ENCODE measurements at places on chromosomes 13 and 19.

DNA sequence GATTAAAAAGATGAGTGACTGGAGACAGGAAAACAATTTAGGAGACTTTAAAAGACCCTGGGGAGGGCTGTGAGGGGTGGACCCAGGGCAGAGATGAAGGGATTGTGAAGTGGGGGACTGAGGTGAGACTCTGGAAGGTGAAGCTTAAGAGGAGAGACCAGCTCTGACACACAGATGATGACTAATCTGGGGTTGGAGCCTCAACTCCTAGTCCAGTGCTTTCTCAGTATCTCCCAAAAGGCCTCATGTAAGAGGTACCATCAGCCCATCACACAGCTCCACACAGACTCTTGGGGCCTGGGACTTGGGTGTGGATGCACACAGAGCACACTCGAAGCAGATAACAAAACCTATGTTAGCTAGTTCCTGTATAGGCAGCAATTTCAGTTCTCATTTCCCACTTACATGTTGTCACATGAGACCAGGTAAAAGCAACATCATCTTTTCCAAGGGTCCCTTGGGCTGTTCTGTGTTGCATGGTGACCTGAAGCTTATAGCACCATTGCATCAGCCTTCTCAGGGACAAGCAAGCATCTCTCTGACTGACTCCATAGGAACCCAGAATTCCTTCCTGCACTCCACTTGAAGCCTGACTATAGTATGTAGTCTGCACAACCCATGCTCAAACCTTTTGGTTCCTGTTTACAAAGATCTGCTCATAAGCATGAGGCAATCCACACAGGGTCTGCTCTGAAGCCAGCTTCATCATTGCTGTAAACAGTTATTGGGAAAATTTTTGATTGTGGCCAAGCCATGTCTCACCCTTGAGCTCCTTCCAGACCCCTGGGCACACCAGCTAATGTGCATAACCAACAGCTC, 88.6 kb upstream of the MYCBP2 start:
- no peak for DNase-seq

DNA sequence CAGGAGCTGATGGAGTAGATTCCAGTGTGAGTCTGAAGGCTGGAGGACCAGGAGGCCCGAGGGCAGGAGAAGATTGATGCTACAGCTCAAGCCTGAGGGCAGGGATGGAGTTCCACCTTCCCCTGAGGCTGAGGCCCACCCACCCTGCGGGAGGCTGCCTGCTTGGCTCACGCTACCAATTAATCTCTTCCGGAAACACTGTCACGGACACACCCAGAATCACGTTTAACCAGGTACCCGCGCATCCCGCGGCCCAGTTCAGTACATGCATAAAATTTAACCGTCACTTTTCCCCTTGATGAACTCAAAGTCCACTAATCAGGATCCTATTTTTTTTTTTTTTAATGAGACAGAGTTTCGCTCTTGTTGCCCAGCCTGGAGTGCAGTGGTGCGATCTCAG, 5.2 kb upstream of the ZNF628 start:
- no peak for DNase-seq

GRCh38 chr19:31014668-31015067, 334.6 kb downstream of the TSHZ3 start:
- no peak for DNase-seq

DNA sequence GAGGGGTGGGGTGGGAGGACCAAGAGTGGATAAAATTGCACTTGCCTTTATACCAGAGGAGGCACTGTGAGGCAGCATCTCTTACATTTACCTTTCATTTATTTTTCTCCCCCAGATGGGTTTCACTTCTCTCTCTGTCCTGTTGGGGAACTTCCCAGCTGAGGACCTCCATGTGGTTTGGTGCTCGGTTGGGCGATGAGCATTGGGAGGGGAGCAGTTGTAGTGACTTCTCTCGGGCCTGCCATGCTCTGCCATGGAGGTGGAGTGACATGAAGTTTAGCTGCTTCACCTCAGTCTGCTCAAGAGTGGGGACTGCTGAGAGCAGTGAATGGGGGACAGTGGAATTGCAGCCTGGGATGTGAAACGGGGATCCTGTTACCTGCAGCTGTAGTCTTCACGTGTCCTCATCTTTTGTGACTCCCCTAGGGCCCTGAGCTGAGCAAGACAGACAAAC, 23.1 kb upstream of the CXCL17 start:
- DNase-seq: no peak

DNA sequence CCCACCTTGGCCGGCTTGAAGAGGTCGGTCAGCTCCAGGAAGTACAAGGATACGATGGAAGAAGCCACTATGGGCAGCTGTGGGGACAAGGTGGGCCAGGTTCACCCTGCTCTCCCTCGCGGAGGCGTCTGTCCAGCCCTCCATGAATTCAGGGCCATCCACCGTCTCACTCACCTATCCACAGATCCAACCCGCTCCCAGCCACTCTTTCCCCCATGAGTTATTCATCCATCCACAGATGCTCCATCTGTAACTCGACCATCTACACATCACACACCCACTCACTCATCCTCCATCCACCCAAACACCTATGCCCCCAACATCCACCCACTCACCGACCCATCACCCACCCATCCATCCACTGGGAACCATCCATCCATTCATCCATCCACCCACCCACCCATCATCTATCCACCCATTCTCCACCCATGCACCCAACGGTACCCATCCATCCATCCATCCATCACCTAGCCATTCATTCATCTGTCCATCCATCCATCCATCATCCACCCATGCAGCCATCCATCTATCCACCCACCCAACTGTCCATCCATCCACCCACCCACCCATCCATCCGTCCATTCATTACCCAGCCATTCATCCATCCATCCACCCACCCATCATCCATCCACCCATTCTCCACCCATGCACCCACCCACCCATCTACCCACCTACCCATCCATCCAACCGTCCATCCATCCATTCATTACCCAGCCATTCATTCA, 5.8 kb downstream of the PLPPR3 start:
- DNase-seq: no peak

GRCh38 chr19:2607712-2608601, 94.5 kb downstream of the GNG7 start:
- peak; percentile 40 for DNase-seq

DNA sequence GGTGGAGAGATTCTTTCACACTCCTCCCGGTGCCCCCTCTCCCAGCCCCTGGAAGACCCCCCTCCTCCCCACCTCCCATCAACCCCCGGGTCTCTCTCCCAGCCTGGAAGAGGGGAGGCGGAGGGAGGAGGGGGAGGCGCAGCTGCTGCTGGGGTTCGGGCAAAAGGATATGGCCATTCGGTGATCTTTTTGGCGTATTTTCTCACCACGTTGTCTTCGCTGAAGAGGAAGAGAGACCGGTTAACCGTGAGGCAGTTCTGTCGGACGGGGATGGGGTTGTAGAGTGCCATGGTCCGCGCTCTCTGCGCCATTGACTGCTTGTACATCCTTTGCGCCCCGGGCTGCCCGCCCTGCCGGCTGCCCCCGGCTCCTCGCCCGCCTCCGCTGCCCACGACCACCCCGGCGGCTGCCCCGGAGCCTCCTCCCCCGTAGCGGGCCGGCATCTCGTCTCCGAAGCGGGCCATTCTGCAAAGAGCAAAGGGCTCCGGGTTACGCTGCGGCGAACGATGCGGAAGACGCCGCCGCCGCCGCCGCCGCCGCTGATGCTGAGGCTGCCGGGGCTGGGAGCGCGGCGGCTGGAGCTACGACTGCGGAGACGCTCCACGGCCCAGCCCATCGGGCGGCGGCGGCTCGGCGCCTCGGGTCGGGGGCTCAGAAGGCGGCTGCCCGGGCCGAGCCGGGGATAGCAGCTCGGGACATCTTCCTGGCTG, 363 bp downstream of the CACNA1A start:
- no peak for DNase-seq

DNA sequence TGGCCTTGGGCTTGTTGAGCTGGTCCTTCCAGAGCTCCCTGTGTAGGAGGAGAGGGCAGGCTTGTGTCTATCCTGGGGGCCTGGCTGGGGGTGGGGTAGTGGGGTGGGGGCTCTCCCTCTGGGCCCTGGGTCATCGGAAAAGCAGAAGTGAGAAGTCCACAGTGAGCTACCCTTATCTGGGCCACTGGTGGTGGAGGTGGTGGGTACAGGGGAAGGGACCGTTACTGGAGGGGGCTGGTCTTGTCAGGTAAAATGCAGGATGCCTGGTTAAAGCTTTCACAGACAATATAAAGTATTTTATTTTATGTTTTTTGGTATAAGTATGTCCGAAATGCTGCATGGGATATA, 342 bp upstream of the SIGLEC10 start:
- no peak for DNase-seq

DNA sequence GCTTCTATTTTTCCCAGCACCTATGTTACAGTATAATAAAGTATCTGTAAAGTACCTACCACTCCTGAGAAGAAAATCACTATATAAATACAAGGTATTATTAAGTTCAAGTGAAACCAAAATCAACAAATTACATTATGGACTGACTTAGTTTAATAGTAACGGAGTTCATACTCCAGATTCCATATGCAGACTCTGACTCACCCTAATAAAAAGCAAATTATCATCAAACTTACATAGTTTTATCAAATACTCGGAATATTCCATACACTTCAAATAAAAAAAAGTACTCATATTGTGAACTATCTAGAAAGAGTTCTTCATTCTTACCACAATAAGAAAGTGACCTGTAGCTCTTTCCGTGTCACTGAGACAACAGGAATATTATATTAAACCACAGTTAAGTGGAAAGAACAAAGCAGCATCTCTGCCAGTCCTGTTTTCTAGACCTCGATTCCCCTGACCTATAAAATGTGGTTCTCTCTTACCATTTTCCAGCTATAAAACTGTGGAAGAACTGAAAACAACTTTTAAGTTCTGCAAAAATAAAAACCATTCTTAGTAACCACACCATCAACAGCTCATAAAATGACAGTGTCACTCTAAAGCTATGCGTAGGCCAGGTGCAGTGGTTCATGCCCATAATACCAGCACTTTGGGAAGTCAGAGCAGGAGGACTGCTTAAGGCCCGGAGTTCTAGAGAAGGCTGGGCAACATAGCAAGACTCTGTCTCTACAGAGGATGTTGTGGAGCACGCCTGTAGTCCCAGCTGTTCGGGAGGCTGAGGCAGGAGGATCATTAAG, 42.6 kb downstream of the USP12 start:
- no peak for DNase-seq

GRCh38 chr19:50721441-50722137, 1.6 kb upstream of the CLEC11A start:
- DNase-seq: no peak

GRCh38 chr19:14248578-14249011, 42.6 kb upstream of the ADGRL1 start:
- peak; percentile 14 for DNase-seq

DNA sequence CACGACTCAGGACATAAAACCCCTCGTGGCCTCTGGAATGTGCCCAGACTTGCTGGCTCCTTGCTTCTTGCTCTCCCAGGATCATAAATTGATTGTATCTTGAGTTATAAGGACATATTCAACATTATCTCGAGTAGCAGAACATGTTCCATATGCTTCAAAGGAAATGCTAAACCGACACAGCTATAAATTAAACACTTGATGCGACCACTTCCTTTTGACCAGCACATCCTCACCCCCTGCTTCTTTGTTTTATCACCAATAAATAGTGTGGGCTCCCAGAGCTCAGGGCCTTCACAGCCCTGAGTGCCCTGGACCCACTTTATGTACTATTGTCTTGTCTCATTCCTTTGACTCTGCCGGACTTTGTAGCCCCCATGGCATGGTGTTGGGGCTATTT, 157.0 kb upstream of the PABPC3 start:
- no peak for DNase-seq

GRCh38 chr13:47673009-47673850, 327.8 kb downstream of the SUCLA2 start:
- no peak for DNase-seq
